ENCODE measurements at places on chromosomes 2 and 18.

DNA sequence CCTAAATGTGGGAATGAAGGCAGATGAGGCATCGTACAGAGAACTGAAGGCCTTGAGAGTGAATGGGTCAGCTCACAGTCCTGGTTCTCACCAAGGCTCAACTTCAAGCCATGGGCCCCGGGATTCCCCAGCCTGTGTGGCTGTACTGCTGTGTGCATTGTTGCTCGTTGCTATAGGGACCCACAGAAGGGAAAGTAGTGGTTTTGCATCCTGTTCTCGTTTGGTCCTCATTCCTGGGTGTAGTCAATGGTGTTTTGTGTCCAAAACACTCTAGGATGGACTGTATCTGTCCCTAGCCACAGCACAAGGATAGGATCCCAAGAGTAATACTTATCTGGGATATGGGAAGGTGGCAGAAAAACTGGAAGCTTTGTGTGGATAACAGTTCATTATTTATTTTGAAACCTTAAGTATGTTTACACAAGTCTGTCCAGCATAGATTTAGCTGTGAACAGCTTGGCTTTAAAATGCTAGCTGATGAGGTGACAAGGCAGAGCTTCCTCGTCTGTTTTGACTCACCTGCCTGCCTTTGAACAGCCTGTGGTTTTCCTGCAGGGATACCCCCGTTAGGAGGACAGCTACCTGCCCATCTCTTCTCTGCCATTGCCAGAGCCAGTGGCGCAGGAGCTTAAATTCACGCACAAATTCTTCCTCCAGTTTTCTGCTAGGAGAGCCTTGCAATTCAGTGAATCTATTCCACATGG lies 85.0 kb downstream of the WDSUB1 start:
- DNase-seq: no peak

- no peak for DNase-seq
Observed at GRCh38 chr2:57429831-57430230, 616.8 kb upstream of the VRK2 start.

GRCh38 chr2:233173115-233173514 lies 78.4 kb upstream of the ATG16L1 start:
- DNase-seq: no peak

GRCh38 chr2:240412211-240412861 lies 23.1 kb upstream of the GPC1 start:
- no peak for DNase-seq

Measured in nucleus accumbens (tissue), 56 donors.